CD4-positive, alpha-beta T cell (primary cell): ENCODE measurements at places on chromosomes 2 and 18. TPM values are rescaled to one million over a fixed set of nuclear protein-coding genes. Genes with fewer than 3 reads are reported as not detected.

- no peak overlapping the region for H3K4me3 ChIP-seq
- no peaks in the 10 kb centered on the region for H3K27me3 ChIP-seq
- no peak overlapping the region for H3K27ac ChIP-seq
- no peaks in the 10 kb centered on the region for H3K4me1 ChIP-seq
- no peaks in the 10 kb centered on the region for H3K36me3 ChIP-seq
- DNase-seq = no peak
These were observed 90.7 kb upstream of the TNP1 start for GRCh38 chr2:216950547-216950946.

DNA sequence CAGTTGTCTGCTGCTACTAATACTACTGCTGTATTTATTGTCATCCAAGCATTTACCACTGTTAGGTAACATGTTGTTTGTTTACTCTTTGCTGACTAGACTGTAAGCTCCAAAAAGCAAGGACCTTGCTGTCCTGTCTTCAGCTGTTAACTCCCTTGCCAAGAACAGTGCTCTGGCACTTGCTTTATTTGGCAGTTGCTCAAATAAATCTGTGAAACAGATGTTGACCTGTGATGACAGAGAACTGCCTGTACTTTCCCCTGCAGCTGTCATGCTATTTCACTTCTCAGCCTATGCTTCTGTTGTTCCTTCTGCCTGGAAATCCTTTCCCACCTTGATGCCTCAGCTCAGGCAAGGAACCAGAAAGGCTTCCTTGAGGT lies 181.2 kb downstream of the ATAD2B start:
- no peak for DNase-seq
- no peaks in the 10 kb centered on the region for H3K27me3 ChIP-seq
- H3K36me3 ChIP-seq = no peaks in the 10 kb centered on the region
- H3K4me1 ChIP-seq = no peaks in the 10 kb centered on the region
- no peak overlapping the region for H3K27ac ChIP-seq
- no peak overlapping the region for H3K4me3 ChIP-seq

GRCh38 chr2:172447811-172448493 lies 20.6 kb downstream of the ITGA6 start:
- H3K4me3 ChIP-seq = no peak overlapping the region
- peaks cover 5% of the 10 kb centered on the region for H3K36me3 ChIP-seq
- peaks cover 57% of the 10 kb centered on the region for H3K4me1 ChIP-seq
- no peaks in the 10 kb centered on the region for H3K27me3 ChIP-seq
- H3K27ac ChIP-seq = no peak overlapping the region

GRCh38 chr2:208222351-208222750 lies 32.5 kb downstream of the IDH1 start:
- H3K4me1 ChIP-seq = no peaks in the 10 kb centered on the region
- no peaks in the 10 kb centered on the region for H3K36me3 ChIP-seq
- no peaks in the 10 kb centered on the region for H3K27me3 ChIP-seq

- no peak for DNase-seq
- H3K36me3 ChIP-seq = no peaks in the 10 kb centered on the region
- peaks cover 26% of the 10 kb centered on the region for H3K4me1 ChIP-seq
- no peaks in the 10 kb centered on the region for H3K27me3 ChIP-seq
These were observed 47.7 kb downstream of the ACKR3 start for GRCh38 chr2:236617221-236617737.

GRCh38 chr2:102209474-102209873 lies 22.7 kb downstream of the IL1RL2 start:
- H3K27ac ChIP-seq = no peak overlapping the region
- H3K4me3 ChIP-seq = no peak overlapping the region
- no peaks in the 10 kb centered on the region for H3K27me3 ChIP-seq
- no peaks in the 10 kb centered on the region for H3K36me3 ChIP-seq
- H3K4me1 ChIP-seq = no peaks in the 10 kb centered on the region

- H3K4me3 ChIP-seq = no peak overlapping the region
- H3K27me3 ChIP-seq = peaks cover 12% of the 10 kb centered on the region
- DNase-seq = no peak
- no peaks in the 10 kb centered on the region for H3K36me3 ChIP-seq
These were observed 240.1 kb upstream of the MEX3C start for GRCh38 chr18:51437280-51438271.

The LRRTM1 gene
- not detected for total RNA-seq

- H3K4me1 ChIP-seq = peaks cover 5% of the 10 kb centered on the region
- DNase-seq = no peak
- no peaks in the 10 kb centered on the region for H3K36me3 ChIP-seq
- no peak overlapping the region for H3K27ac ChIP-seq
These were observed 83.5 kb downstream of the LDLRAD4 start for GRCh38 chr18:13302040-13302439.

GRCh38 chr2:33062665-33063250 lies 116.0 kb downstream of the LTBP1 start:
- no peak for DNase-seq
- H3K4me1 ChIP-seq = no peaks in the 10 kb centered on the region
- H3K27me3 ChIP-seq = peaks cover 4% of the 10 kb centered on the region
- no peak overlapping the region for H3K27ac ChIP-seq
- no peaks in the 10 kb centered on the region for H3K36me3 ChIP-seq
- no peak overlapping the region for H3K4me3 ChIP-seq

The SP110 gene
- 59.4 TPM for total RNA-seq

The ALLC gene
- not detected for total RNA-seq
